ENCODE measurements at places on chromosomes 13 and 19.

- no peak for DNase-seq
These were observed 2.1 kb upstream of the ZNF578 start for GRCh38 chr19:52451241-52451640.

GRCh38 chr19:30671622-30672051 lies 299.5 kb downstream of the ZNF536 start:
- DNase-seq: no peak

- peak; percentile 4 for DNase-seq
These were observed 33.9 kb upstream of the CEACAM21 start for GRCh38 chr19:41541990-41542584.

GRCh38 chr13:42574435-42575311 lies 721 bp downstream of the TNFSF11 start:
- no peak for DNase-seq

GRCh38 chr19:45100846-45101252 lies 7.9 kb downstream of the PPP1R37 start:
- no peak for DNase-seq

DNA sequence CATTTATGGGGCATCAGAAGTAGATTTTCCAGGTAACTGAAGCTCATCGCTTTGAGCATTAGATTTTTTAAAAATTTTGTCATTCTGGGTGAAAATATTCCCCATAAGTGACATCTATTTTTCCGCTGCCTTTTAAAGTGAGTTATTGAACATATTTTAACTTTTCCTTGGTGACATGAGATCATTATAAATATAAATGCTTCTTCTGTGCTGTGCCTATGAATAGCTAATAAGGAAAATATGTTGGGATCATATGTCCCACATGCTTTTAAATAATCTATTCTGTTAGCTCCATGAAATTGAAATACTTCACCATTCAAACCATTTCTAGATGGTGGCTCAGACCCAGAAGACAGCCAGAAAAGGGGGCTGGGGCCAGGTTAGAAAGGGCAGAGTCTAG lies 14.1 kb downstream of the ATP7B start:
- DNase-seq: no peak

DNA sequence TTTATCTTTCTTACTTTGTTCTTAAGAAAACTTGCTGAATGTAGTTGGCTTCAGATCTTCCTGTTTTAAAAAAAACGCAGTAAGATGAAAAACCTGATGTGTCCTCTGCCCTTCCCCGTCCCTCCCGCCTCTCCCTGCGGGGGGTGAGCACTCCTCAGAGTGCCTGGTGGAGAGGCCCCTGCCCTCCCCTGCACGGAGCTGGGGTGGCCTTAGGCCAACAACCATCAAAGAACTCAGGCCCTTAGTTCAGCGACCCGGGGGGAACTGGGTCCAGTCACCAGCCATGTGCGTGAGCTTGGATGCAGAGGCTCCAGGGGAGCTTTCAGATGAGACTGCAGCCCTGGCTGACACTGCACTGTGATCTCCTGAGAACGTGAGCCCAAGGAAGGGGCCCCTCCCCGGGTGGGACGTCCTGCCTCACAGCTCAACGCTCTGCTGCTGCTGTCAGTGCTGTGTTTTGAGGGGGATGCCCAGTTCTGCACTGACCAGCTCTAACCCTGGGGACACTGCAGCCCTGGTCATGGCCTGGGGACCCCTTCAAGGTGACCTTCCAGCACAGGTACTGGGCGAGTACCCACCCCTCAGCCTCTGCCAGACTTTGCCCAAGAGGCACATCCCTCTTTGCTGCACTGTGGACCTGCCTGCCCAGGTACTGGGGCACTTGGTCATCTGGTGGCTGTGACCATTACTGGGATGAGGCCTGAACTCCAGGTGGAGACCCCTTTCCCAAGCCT lies 42.7 kb downstream of the ANKRD10 start:
- DNase-seq: no peak

- no peak for DNase-seq
These were observed 9.7 kb upstream of the ARHGAP45 start for GRCh38 chr19:1057176-1057855.

DNA sequence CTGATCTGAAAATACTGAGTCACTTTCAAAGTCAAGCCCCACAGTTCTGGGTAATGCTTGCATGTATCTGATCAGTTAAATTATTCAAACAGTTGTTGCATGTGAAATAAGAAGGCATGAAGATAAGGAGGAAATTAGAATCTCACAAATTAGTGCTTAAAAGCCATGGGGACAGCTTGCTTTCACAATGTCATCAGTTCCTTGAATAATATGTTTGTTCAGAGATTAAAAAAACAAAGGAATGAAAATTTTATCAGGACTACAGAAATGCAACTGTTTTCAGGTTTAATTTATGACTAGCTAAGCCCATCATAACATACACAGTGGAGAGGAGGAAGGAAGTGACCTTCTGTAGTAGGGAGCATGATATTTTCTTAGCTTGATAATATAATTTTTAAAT lies 150.1 kb downstream of the OXGR1 start:
- DNase-seq: no peak

- peak; percentile 1 for DNase-seq
These were observed 51.2 kb downstream of the NLRP12 start for GRCh38 chr19:53772943-53773342.

DNA sequence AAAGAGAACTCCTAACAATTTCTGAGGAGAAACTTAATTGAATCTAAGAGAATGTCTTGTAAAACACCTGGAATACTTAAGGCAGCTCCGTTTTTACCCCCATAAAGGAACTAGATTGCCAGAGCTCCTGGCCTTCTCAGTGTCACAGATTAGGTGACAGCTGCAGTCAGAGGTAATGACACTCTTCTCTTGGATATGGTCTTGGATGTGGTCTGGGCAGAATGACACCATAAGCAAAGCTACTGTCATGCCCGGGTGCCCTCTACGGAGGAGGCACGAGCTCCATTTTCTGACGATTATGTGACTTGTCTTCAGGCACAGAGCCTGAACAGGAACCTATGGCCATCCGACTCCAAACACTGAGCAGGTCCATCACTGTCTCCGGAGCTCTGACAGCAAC lies 46.7 kb downstream of the STK24 start:
- DNase-seq: no peak

- DNase-seq: no peak
These were observed 3.8 kb downstream of the GPC6 start for GRCh38 chr13:93230261-93230855.

DNA sequence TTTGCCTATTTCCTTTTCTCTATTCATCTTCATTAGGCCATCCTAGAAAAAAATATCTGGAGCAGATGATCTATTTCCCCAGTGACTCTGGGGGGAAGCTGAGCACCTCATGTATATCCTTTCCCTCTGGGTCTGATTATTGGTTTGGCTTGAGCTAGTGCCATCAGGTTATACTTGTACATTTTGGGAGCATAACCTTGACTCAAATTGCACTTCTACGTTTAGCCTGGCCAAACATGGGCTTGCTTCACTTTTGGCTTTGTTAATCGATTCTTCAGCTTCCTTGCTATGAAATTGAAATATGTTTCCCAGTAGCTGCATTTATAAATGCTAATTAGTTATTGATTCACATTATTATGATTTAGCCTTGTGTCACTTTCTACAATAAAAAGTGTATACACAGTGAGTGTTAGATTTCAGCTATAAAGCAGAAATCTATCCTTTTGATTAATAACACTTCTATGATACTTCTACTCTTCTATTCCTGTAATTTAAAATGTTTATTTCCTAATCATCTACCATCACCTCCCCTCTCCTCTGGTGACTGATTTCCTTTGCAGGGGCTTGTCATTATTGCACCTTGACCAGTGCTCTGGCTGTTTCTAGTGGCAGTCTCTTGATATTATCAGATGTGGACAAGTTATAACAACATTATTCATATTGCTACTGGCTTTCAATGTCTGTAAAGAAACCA lies 37.3 kb downstream of the TNFSF11 start:
- no peak for DNase-seq

GRCh38 chr13:52118595-52118994 lies 10.3 kb downstream of the NEK5 start:
- no peak for DNase-seq

- DNase-seq: no peak
These were observed 1.8 kb downstream of the DPF1 start for GRCh38 chr19:38221919-38222830.

- no peak for DNase-seq
These were observed 799 bp downstream of the PVR start for GRCh38 chr19:44644402-44645016.

GRCh38 chr13:62875118-62875640 lies 1459.5 kb upstream of the PCDH20 start:
- peak; percentile 75 for DNase-seq

GRCh38 chr13:113531041-113531873 lies 40.7 kb upstream of the DCUN1D2 start:
- no peak for DNase-seq

DNA sequence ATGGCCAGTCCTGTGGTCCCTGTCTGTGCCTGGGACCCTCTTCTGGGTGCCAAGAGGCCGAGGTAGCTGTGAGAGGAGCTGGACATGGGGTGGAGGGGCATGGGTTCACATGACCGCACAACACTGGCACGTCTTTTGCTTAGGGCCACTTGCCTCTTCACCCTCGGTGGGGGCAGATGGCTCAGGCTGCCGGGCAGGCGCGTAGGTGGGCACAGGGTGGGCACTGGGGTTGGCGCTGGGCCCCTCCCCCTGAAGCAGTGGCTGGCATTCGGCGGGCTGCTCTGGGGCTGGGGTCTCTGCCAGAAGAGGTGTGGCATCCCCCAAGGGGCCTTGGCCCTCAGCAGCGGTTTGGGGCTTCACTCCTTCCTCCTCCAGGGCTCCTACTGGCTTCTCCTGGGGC lies 8.4 kb downstream of the PALM3 start:
- no peak for DNase-seq

DNA sequence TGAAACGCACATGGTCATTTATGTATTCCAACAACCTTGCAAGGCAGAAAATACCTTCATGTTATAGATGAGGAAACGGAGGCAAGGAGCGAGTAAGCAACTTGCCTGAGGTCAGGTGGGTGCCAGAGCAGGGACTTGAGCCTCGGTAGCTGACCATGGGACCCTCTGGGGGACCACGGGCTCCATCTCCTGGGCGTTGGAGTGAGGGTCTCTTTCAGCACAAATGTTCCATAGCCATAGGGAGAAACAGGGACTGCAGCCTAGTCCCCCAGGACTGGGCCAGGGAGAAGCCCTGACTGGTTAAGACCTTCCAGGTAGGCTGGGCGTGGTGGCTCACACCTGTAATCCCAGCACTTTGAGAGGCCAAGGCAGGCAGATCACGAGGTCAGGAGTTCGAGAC lies 38.4 kb upstream of the ADGRE5 start:
- DNase-seq: no peak

DNA sequence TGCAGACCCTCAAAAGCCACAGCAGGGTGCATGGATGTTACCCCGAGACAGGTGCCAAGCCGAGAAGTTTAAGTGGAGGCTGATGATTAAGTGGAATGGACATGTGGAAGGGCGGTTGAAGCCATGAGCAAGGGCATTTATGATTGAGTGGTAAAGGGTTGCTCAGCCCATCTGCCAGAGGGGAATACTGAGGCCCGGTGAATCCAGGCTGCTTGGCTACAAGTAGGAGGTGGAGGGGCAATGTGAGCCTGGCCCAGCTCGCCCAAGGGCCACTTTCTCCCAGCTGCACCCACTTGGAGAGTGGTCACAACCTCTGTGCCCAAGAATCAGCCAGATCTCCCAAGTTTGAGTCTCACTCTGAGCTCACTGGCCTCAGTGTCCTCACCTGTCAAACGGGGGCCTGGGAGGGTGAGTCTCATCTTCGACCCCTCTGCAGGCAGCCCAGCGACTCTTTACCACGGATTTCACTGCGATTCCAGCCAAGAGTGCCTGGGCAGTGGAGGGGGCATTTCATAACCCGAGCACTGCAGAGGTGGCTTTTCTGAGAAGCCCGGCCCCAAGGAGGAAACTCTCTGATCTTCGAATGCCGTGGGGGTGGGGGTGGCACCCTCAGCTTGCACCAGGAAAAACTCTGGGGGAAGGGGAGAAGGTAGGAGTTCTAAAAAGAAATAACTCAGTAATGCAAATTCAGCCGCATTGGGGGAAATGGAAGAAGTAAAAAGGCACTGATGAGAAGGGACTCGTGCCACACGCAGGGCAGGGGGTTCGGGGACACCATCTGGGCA lies 62.9 kb upstream of the KLF2 start:
- DNase-seq: no peak

GRCh38 chr13:36533806-36534205 lies 101.5 kb downstream of the CCNA1 start:
- DNase-seq: no peak
